Ascending aorta (tissue), 2 donors: ENCODE measurements at places on chromosomes 13 and 19.

DNA sequence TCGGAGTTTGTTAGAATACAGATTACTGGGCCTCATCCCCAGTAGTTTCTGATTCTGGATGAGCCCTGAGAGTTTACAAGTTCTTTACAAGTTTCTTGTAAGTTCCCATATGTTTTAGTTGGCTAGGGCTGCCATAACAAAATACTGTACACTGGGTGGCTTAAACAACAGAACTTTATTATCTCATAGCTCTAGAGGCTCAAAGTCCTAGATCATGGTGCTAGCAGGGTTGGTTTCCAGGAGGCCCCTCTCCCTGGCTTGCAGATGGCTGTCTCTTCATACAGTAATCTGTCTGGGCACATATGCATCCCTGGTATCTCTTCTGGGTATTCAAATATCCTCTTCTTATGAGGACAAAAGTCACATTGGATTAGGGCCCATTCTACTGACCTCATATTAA lies 167.2 kb downstream of the KLF5 start:
- no peak for DNase-seq

DNA sequence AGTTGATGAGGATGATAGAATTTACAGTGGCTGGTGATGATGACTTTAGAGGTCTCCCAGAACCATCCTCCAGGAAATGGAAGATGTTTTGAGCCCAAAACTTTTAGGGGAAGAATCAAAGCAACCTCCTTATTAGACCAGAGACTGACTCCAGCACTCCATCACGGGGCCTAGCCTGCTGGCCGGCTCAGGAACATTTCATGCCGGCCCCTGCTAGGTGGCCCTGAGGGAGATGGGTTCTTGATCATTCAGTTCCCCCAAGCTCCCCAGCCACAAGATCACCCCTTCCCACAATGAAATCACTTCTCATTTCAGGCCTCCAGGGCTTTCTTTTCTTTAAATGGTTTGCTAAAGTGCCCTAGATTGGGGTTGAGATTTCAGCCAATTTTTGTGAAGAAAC lies 79.7 kb upstream of the SIAH3 start:
- DNase-seq: no peak

DNA sequence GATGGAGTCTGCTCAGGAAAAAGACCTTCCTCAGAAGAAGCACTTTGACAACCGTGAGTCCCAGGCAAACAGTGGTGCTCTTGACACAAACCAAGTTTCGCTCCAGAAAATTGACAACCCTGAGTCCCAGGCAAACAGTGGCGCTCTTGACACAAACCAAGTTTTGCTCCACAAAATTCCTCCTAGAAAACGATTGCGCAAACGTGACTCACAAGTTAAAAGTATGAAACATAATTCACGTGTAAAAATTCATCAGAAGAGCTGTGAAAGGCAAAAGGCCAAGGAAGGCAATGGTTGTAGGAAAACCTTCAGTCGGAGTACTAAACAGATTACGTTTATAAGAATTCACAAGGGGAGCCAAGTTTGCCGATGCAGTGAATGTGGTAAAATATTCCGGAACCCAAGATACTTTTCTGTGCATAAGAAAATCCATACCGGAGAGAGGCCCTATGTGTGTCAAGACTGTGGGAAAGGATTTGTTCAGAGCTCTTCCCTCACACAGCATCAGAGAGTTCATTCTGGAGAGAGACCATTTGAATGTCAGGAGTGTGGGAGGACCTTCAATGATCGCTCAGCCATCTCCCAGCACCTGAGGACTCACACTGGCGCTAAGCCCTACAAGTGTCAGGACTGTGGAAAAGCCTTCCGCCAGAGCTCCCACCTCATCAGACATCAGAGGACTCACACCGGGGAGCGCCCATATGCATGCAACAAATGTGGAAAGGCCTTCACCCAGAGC lies 16.2 kb upstream of the ZNF544 start:
- DNase-seq: no peak

GRCh38 chr13:109779876-109780510 lies 6.4 kb downstream of the IRS2 start:
- no peak for DNase-seq

- DNase-seq: no peak
Observed at GRCh38 chr13:27573265-27573664, 47.1 kb downstream of the LNX2 start.

DNA sequence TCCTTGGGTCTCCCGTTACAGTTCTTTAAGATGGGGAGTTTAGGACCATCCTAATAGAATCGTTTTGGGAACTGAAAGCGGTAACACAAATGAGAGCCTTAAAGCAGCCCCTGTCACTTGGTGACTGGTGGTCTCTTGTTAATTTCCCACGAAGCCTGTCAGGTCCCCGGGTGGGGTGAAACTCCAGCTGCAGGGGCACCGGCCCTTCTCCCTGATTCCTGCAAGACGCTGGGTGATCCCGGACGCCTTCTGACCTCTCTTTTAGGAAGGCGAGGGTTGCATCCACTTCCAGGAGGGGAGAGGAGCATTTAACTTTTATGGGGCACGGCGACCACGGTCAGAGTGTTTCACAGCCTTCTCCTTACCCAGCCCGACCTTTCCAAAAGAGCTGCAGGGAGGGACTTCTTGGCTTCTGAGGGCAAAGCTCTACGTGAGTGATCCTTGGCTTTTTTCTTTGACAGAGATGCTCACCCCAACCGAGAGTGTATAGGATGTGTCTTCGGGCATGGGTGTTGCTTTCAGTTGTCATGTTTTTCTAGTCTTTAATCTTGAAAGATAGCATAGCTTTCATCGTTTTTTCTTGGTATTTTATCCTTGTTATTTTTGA lies 688 bp downstream of the ZNF225 start:
- no peak for DNase-seq

DNA sequence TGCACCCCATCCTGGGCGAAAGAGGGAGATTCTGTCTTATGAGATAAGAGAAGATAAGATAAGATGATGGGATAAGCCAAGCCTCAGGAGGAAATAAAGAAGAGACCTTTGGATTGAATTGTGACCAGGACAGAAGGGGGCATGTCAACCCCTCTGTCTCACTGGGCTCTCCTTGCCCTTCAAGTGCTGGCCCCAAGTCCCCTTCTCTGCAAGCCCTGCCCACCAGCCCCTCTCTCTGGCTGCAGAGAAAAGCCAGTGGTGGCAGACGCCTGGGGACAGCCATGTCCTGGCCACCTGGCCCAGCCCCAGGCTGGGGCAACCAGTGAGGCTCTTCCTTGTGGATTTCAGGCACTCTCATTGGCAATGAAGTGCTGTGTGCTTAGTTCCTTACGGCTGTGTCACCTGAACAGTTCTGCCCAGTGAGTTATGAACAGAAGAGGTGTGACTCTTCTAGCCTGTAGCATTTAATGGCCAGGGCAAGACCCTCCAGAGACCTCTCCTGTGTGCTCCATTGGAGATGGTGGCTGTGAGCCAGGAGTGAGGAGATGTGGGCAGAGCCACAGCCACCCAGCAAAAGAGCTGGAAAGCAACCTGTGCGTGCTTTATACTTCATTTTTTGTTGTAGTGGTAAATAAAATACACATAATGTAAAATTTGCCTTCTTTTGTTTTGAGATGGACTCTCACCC lies 6.1 kb upstream of the BTBD2 start:
- DNase-seq: no peak

GRCh38 chr13:80374444-80374843 lies 33.5 kb upstream of the SPRY2 start:
- DNase-seq: no peak

GRCh38 chr13:30314562-30314961 lies 7.2 kb upstream of the KATNAL1 start:
- no peak for DNase-seq

DNA sequence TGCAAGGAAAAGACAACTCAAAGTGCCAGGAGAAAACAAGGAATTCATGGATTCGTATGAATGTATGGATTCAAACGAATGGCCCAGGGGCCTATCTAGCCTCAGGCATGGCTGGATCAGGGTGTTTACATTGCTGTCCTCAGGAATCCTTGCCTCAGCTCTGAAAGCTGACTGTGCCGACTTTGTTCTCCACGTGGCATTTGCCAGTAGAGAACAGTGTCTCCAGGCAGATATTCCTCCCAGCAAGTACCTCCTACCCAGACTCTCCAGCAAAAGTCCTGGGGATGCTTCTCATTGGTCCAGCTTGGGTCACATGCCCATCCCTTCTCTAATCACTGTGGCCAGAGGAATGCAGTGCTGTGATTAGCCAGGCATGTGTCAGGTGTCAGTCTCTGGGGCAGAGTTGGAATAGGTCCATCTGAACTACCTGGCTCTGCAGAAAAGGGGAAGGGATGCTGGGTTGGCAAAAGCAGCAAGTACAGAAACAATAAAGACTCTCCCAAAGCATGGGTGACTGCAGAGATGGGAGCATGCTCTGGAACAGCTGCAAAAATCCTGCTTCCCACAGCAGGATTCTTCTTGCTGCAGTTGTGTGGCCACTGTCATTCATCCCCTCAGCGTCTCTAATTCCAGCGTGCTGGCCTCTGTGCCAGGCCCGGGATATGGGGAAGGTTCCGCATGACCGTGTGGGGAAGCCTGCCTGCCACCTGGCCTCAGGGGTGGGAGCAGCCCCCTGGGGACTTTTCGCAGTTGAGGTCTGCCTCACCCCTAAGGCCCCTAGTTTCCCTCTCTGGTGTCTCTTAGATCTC lies 30.0 kb downstream of the CCNE1 start:
- no peak for DNase-seq

DNA sequence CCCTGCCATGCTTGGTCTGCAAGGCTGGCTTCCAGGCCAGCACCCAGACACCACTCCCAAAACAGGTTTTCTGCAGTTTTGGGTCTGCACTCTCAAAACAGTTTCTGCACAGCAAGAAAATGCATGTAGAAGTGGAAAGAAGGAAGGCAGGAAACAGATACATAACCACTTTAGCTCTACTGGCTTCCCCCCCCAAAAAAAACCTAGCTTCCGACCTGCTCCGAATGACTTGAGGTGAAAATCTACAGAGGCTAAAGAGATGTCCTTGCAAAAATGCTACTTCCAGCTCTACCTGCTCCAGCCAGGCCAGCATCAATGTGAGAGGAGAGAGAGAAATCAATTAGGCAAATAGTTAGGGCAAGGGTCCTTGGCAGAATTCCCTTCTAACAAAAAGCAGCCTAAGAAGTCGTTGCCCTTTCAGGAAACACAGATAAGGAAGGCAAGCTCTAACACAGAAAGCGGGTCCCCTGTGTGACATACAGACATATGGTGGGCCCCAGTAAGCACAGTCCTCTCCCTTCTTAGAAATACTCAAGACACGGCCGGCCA lies 3.4 kb downstream of the C19orf12 start:
- DNase-seq: no peak

GRCh38 chr13:49436890-49437289 lies 7.0 kb downstream of the CAB39L start:
- no peak for DNase-seq

DNA sequence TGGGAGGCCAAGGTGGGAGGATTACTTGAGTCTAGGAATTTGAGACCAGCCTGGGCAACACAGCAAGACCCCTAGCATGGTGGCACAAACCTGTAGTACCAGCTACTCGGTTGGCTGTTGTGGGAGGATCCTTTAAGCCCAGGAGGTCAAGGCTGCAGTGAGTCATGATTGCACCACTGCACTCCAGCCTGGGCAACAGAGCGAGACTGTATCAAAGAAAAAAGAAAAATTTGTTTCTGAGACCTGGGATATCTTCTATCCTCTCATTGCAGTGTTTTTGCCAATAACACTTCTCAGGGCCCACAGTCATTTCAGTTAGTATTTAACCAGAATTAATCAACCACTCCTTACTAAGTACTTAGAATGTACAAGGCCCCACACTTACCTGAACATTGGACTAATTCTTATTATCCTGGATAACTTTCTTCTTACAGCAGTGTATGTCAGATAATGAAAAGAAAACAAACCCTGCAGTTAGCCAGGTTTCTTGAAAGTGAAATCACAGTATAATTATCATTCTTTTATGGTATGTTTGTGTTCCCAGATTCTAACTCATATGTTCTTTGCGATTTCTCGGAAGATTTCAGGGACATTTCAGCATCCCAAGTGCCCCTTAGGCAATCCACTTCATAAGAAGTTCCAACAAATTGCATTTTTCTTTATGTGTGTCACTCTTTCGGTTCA lies 75.6 kb upstream of the KLF5 start:
- DNase-seq: no peak

GRCh38 chr13:98390086-98390715 lies 186.7 kb downstream of the STK24 start:
- no peak for DNase-seq

DNA sequence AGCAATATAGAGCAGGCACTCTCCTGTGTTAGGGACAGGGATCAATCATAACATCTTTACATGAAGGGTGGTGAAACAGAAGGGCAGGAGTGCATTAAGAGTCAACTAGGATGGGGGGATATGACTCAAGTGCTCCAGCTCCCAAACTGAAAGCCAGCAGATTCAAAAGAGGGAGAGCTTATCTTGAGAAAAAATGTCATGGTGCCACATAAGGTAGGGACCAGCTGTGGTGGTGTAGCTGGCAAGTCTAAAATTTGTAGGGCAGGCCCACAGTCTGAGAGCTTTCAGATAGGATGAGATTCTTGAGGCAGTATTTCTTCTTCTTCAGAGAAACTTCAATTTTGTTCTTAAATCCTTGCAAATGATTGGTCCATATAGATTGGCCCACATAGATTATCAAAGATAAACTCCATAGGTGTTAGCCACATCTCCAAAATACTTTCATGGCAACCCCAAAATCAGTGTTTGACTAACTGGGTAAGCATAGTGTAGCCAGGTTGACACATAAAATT lies 19.1 kb downstream of the DNAJC15 start:
- DNase-seq: no peak

- DNase-seq: no peak
Observed at GRCh38 chr19:39645800-39646411, 9.8 kb upstream of the LGALS16 start.

- DNase-seq: no peak
Observed at GRCh38 chr13:38899571-38899970, 91.1 kb downstream of the STOML3 start.

DNA sequence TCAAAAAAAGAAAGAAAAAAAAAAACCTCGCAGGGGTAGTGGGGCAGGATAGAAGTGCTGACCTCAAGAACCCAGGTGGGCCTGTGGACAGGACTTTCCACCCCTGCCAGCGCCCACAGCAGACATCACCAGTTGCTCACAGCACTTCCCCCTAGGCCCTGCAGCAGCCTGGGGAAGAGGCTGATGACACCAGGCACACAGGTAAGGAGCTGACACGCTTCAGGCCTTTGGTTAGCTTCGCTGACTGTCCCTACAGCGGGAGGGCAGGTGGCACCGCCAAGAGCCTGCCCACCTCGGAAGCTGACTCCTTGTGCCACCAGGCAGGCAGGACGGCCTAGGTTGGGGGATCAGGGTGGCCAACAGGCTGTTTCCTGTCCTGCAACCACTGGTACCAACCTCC lies 8.9 kb downstream of the LONP1 start:
- no peak for DNase-seq

- DNase-seq: no peak
Observed at GRCh38 chr13:69108486-69108885, 999.1 kb upstream of the ATXN8OS start.

DNA sequence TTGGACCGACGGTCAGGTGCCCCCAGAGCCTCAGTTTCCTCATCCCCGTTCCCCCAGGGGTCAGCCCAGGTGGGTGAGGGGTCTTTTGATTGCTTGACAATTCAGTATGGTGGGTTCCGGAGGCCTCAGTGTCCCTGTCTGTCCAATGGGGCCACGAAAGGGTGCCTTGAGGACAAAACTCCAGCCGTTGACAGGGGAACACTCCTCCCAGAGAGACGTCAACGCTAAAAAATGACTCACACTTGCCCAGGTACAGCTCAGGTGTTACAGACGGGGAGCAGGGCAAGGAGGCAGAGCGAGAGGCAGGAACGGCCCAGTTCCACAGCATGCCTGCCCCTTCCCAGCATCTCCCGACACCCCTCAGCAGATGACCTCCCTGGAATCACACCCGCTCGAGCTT lies 1.8 kb downstream of the TNFAIP8L1 start:
- no peak for DNase-seq

GRCh38 chr19:14089662-14090508 lies 666 bp downstream of the SAMD1 start:
- DNase-seq: peak; percentile 77

- no peak for DNase-seq
Observed at GRCh38 chr13:52945348-52945747, 83.3 kb upstream of the OLFM4 start.
